NCI-H1694 (cell line): ENCODE measurements at places on chromosomes 2 and 18.

- DNase-seq = no peak
Measured at GRCh38 chr2:122480501-122481243, 725.2 kb downstream of the TSN start.

DNA sequence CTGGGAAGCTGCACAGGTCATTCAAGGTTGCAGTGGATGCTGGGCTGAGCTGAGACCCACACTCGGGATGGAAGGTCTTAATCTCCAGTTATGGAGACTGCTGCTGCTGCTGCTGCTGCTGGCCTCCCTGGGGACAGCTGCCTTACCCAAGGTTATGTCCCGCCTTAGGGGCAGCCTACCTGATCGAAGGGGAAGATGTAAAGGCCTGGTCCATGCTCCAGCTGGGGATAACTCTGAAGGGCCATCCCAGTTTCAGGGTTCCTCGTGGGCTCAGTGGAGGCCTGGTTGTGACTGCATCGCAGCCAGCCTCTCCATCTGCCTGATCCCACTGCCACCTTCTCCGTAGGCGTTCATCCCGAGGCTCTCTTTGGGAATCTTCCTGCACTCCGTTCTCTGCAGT, 33.0 kb downstream of the RHOB start:
- no peak for DNase-seq

GRCh38 chr2:189719571-189719970, 43.0 kb downstream of the OSGEPL1 start:
- no peak for DNase-seq

DNA sequence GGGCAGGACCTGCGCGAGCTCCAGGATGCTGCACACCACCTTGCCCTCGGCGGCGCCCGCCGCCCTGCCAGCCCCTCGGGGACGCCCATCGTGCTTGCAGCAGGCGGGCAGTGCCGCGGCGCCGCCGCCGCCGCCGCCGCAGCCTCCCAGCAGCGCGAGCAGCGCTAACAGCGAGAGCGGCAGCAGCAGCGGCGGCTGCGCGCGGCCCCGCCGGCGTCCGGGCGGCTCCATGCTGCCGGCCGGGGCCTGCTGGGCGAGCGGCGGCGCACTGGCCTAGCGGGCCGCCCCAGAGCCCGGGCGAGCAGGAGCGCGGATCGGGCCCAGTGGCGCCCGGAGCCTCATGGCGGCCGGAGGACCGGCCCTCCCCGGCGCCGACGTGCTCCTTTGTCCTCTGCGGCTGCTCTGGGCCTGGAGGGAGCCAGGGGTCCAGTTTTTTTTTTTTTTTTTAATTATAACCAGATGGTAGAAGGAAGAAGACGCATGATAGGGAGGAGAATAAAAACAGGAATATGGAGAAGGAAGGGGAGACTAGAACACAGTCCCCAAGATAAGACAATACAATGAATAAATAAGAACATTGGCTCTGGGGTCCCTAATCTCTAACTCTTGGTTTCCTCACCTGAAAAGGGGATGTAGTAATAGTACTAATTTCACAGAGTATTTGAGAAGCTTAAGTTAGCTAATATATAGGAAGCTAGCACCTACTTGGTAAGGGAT, 17.1 kb upstream of the ANKRD62 start:
- DNase-seq = no peak

DNA sequence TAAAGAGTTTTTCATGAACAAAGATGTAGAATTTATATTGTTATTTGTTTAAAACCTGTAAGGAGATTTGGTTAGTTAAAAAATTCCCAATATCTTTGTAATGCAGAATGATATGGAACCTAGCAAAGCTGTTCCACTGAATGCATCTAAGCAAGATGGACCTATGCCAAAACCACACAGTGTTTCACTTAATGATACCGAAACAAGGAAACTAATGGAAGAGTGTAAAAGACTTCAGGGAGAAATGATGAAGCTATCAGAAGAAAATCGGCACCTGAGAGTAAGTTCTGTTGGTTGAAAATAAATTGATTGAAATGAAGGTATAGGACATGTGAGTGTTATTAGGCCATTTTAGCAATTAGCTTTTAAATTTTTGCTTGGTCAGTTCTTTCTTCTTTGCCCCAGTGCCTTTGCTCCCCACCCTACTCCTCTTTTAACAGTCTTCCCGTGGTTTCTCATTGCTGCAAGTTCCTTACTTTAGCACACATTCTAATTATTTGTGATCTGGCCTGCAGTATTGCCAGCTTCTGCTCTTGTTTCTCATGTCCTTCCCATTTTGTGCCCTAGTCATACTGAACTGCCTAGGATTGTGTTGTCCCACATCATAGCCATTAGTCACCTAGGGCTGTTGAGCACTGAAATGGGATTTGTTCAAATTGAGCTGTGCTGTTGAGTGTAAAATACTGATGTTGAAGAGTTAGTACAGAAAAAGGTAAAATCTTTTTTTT, 36.6 kb downstream of the VAPA start:
- DNase-seq = no peak

DNA sequence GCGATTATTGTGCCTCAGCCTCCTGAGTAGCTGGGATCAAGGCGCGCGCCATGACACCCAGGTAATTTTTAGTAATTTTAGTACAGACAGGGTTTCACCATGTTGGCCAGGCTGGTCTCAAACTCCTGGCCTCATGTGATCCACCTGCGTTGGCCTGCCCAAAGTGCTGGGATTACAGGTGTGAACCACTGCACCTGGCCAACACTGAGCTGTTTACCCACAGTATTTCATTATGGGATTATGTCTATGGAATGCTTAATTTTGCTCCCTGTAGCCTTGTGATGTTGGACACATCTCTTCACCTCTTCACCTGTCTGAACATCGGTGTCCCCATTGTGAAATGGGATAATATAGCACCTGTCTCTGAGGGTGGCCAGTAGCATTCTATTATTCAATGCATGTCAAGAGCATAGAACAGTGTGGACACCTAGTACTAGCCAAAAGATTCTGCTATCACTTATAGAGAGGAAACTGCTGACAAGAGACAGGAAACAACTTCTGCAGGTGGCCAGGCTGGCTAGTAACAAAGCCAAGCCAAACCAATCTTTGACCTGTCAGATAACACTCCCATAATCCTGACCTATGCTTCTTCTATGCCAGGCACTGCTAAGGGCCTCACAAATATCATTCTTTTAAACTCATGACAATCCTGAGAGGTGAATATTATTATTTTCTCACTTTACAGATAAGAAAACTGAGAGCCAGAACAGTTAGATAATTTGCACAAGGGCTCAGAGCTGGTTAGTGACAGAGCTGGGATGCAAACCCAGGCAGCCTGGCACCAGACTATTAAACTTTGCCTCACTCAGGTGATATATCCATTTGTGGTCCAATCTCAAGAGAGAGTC, 29.4 kb upstream of the REEP1 start:
- DNase-seq = no peak

GRCh38 chr2:172380436-172381274, 46.7 kb upstream of the ITGA6 start:
- DNase-seq = no peak

GRCh38 chr2:28601616-28602015, 105.8 kb downstream of the PLB1 start:
- no peak for DNase-seq

DNA sequence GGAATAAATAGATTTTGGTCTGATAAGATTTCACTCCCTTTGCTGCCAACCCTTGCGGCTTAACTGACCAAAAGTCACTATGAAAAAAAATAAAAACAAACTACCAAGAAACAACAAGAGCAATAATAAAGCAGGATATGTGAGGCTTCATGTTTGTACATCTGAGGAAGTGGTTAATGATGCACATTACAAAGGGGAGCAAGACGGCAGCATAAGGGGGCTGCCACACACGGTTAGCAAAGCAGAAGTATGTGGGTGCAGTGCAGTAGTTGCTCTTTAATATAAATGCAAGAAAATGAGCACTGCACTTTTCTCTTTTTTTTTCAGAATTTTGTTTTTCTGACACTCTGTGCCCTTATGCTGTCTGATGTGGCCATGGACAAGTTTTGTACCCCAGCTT, 377.1 kb upstream of the CNTNAP5 start:
- no peak for DNase-seq
